ENCODE measurements at places on chromosomes 6 and 20. TPM values are rescaled to one million over a fixed set of nuclear protein-coding genes. Genes with fewer than 3 reads are reported as not detected.

GRCh38 chr6:169934699-169935347 is 183.4 kb downstream of the ERMARD start:
- H3K4me1 ChIP-seq = no peaks in the 10 kb centered on the region
- no peaks in the 10 kb centered on the region for H3K27me3 ChIP-seq
- H3K27ac ChIP-seq = no peak overlapping the region
- no peaks in the 10 kb centered on the region for H3K36me3 ChIP-seq
- H3K4me3 ChIP-seq = no peak overlapping the region
- DNase-seq = no peak

DNA sequence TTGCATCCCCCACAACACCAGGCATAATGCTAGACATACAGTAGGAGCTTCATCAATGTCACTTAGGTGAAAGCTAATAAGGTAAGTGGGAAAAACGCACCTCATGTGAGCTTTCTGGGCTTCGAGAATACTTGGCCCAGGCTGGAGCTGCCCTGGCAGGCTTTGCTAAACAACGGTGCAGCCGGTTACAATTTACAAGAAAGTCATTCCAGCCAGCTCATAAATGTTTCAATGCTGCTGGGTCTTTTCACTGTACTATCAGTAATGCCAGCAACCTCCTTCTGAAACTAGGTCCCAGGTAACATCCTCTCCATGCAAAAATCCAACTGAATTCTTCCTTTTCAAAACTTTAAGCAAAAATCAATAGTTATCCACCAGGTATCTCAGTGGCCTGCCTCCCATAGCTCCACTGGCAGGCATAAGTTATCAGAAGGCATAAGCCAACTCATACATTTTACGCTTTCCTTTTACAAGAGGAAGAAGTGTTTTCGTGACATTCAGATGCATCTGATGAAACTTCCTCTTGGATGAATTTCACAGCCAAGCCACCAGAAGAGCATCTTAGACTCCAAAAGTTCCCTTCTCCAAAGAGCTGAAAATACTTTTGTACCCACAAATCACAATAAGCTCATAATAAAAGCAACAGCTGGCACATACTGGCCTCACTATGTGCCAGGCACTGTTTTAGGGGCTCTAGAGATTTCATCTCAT is 56.3 kb downstream of the RTN4IP1 start:
- no peaks in the 10 kb centered on the region for H3K27me3 ChIP-seq
- H3K27ac ChIP-seq = no peak overlapping the region
- peaks cover 22% of the 10 kb centered on the region for H3K4me1 ChIP-seq
- H3K36me3 ChIP-seq = peaks cover 26% of the 10 kb centered on the region

DNA sequence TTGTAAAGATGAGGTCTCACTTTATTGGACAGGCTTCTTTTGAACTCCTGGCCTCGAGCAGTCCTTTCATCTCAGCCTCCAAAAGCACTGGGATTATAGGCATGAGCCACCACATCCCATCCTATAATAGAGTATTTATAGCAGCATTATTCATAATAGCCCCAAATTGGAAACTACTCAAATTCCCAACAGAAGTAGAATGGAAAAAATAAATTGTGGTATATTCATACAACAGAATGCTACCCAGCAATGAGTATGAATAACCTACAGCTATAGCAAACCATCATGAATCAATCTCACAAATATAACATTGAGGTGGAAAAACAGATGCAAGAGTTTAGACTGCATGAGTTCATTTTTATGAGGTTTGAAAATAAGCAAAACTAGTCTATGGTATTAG is 84.8 kb upstream of the BTBD3 start:
- no peaks in the 10 kb centered on the region for H3K36me3 ChIP-seq
- no peak overlapping the region for H3K4me3 ChIP-seq
- H3K27me3 ChIP-seq = no peaks in the 10 kb centered on the region
- no peak overlapping the region for H3K27ac ChIP-seq

- DNase-seq = no peak
- H3K4me3 ChIP-seq = no peak overlapping the region
- H3K4me1 ChIP-seq = no peaks in the 10 kb centered on the region
- H3K27ac ChIP-seq = no peak overlapping the region
- H3K36me3 ChIP-seq = no peaks in the 10 kb centered on the region
- H3K27me3 ChIP-seq = peaks cover 1% of the 10 kb centered on the region
These were observed 501.4 kb downstream of the BCKDHB start for GRCh38 chr6:80607811-80608391.

DNA sequence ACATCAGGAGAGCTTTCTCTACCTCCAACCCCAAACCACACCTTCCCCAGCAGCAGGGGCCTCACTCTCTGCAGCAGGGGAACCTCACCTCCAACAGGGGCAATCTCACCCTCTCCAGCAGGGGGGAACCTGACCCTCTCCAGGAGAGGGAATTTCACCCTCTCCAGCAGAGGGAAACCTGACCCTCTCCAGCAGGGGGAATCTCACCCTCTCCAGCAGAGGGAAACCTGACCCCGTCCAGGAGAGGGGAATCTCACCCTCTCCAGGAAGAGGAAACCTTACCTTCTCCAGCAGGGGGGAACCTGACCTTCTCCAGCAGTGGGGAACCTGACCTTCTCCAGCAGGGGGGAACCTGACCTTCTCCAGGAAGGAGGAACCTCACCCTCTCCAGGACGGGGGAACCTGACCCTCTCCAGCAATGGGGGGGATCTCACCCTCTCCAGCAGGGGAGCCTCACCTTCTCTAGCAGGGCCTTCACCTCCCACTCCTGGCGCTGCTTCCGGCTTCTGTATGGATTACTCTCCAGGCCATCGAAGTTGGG is 3.1 kb downstream of the B3GALT4 start:
- peak overlapping the region; percentile 21 for H3K27ac ChIP-seq
- no peak overlapping the region for H3K4me3 ChIP-seq
- H3K36me3 ChIP-seq = peaks cover 69% of the 10 kb centered on the region
- no peaks in the 10 kb centered on the region for H3K27me3 ChIP-seq
- peaks cover 44% of the 10 kb centered on the region for H3K4me1 ChIP-seq

- no peak for DNase-seq
- H3K4me1 ChIP-seq = no peaks in the 10 kb centered on the region
- no peak overlapping the region for H3K27ac ChIP-seq
- no peaks in the 10 kb centered on the region for H3K36me3 ChIP-seq
- no peak overlapping the region for H3K4me3 ChIP-seq
- H3K27me3 ChIP-seq = no peaks in the 10 kb centered on the region
These were observed 47.3 kb downstream of the GJA1 start for GRCh38 chr6:121482751-121483150.

GRCh38 chr20:38129248-38129865 is 35.7 kb downstream of the TGM2 start:
- no peak overlapping the region for H3K27ac ChIP-seq
- H3K4me1 ChIP-seq = peaks cover 6% of the 10 kb centered on the region
- no peaks in the 10 kb centered on the region for H3K36me3 ChIP-seq
- H3K27me3 ChIP-seq = no peaks in the 10 kb centered on the region
- no peak for DNase-seq

DNA sequence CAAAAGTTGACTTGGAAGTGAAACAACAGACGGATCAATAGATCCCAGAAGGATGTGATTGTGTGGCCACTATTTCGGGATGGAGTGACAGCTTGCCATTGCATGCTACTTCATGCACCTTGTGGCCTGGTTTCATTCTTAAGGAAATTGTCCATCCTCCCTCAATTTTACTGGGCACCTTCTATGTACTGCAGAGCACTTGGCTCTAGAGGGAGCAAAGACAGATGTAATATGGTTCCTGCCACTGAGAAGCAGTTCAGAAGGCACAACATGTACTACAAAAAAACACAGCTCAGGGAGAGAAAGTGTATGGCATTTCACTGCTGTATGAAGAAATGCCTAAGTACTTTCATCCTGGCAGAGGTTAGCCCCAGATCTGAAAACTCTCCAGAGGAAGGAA is 91.9 kb downstream of the FOXA2 start:
- no peak overlapping the region for H3K4me3 ChIP-seq
- no peaks in the 10 kb centered on the region for H3K36me3 ChIP-seq
- H3K27ac ChIP-seq = no peak overlapping the region
- DNase-seq = no peak
- H3K27me3 ChIP-seq = no peaks in the 10 kb centered on the region

- DNase-seq = no peak
- H3K27ac ChIP-seq = no peak overlapping the region
- H3K36me3 ChIP-seq = peaks cover 15% of the 10 kb centered on the region
- no peak overlapping the region for H3K4me3 ChIP-seq
These were observed 32.4 kb downstream of the REV3L start for GRCh38 chr6:111450636-111451035.

DNA sequence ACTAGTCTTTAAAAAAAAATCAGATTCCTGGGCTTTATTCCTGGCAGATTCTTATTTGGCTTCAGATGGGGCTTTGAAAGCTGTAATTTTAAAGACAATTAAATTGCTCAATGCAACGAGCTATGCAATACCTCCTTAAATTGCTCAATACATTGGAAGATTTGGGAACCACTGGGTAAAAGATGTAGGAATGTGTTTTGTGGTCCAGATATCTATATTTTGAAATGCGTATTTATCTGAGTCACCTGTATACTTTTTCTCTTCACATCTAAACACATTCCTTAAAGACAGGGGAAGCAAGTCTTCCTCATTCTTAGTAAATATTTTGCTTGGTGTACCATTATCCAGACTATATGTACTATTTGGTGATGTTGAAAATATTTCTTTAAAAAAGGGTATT is 29.6 kb upstream of the MAP7 start:
- peaks cover 60% of the 10 kb centered on the region for H3K36me3 ChIP-seq
- DNase-seq = no peak
- no peak overlapping the region for H3K4me3 ChIP-seq
- H3K27ac ChIP-seq = no peak overlapping the region
- no peaks in the 10 kb centered on the region for H3K27me3 ChIP-seq

DNA sequence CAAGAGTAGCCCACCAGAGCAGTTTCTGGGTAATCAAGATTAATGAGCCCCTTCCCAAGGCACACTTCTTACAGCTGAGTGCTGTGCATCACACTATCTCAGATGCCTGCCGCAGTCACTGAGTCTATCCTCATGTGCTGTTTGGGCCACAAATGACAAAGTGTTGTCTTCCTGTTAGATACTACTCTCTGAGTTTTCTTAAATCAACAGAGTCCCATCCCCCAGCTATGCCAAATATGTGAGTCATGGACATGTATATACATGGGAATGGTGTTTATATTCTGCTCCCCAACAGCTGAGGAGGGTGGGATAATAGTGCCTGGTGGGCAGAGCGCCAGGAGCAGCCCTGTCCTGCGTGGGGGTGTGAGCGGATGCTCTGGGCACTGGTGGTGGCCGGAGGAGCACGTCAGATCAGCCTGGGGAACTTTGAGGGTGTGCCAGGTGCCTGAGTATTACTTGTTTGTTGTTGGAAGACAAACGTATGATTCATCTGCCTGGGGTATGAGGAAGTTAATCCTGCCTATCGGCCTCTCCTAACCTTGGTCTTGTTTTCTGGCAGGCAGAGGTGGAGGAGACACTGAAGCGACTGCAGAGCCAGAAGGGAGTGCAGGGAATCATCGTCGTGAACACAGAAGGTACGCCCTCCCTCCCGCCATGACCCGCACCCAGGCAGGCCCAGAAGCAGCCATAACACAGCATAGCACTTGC is 9.6 kb downstream of the DYNLRB1 start:
- no peaks in the 10 kb centered on the region for H3K27me3 ChIP-seq
- peaks cover 51% of the 10 kb centered on the region for H3K36me3 ChIP-seq
- no peak for DNase-seq
- no peak overlapping the region for H3K27ac ChIP-seq

- no peaks in the 10 kb centered on the region for H3K27me3 ChIP-seq
- H3K4me3 ChIP-seq = peak overlapping the region; percentile 84
- H3K27ac ChIP-seq = peak overlapping the region; percentile 90
- H3K4me1 ChIP-seq = peaks cover 28% of the 10 kb centered on the region
These were observed 706 bp upstream of the SNX14 start for GRCh38 chr6:85594197-85594930.

DNA sequence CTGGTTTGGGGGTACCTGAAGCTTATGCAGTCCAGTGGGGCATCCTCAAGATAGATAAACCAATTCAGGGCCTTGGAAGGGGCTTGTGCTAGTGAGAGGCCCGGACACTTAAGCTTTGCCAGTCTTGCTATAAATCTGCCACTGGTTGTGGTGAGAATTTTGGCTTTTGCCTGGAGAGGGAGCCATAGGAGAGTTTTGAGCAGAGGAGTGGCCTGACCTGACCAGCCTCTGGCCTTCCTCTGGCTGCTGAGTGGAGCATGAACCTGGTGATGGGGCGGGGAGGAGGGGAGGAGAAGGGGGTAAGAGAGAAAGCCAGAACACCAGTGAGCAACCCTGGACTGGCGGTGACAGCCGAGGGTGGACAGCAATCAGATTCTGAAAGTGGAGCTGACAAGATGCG is 7.1 kb downstream of the TMEM74B start:
- H3K4me3 ChIP-seq = no peak overlapping the region
- H3K27me3 ChIP-seq = peaks cover 3% of the 10 kb centered on the region
- no peak overlapping the region for H3K27ac ChIP-seq
- DNase-seq = no peak

Gene MCHR2
- not detected for total RNA-seq

Gene PMEPA1
- 0.76 TPM for total RNA-seq

Gene MROH8
- 1.7 TPM for total RNA-seq

Gene PTK6
- total RNA-seq = 2.3 TPM

Gene ABHD16A
- total RNA-seq = 55.0 TPM

Gene MICA
- total RNA-seq = 12.3 TPM

Gene TSBP1
- total RNA-seq = not detected

Gene NOX3
- total RNA-seq = not detected

Gene SMLR1
- not detected for total RNA-seq
